ENCODE measurements at places on chromosomes 13 and 19. TPM values are rescaled to one million over a fixed set of nuclear protein-coding genes. Genes with fewer than 3 reads are reported as not detected.

TYROBP gene
- not detected for total RNA-seq

FLT1 gene
- total RNA-seq = 106 TPM

KIR2DL3 gene
- total RNA-seq = not detected

EPSTI1 gene
- total RNA-seq = 0.60 TPM

ADGRE1 gene
- not detected for total RNA-seq

DNA sequence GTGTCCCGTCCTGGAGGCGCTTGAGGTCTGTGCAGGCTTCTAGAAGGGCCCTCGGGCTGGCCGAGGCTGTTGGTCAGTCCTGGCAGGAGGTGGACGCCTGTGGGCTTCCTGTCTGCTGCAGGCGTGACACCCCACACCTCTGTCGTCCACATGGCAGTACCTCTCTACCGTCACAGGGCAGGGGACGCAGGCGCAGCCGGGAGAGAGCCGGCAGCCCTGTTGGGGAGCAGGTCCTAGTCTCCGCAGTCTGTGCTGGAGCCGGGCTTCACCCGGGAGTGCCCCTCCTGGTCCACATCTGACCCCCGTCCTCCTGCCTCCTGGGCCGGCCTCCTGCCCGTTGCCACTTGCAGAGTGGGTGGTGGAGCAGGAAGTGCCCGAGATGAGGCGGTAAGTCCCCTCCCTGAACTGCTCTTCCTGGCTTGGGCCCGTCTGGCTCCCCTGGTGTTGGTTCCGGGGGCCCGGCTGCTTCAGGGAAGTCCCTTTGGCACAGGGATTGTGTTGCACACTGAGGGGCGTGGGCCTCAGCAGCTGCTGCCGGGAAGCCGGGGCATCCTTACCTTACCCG is 106.0 kb downstream of the KDM4B start:
- DNase-seq = no peak

DNA sequence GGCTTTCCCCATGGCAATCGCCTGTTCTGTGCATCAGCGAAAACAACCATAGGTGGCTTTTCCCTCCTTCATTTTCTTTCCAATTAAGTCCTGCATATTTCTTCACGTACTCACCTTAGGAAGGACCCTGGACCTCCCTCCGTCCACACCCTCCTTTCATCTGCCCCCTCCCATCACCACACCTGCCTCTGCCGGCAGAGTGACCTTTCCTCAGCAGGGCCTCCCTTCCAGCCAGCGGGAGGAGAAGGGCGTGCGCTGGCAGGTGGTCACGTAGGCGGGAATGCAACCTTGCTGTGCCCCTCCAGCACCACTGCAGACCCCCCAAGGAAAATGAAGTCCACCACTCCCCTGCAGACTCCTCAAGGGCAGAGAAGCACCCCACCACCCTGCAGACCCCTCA is 61.1 kb downstream of the GSX1 start:
- no peak for DNase-seq

DNA sequence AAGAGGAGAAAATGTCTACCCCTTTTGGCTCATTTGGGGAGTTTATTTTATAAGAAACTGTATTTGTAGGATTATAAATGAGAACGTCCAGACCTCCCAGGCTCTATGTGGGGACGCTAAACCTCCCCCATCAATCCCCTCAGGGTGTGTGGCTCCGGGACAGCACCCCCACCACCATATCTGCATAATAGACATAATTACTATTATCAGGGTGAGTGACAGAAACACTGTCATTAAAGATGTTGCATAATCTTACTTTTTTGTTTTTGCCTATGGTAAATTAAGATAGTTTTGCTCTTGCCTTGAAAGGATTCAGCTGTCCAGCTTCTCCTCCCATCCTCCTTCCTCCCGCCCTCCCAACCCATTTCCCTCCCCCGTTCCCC is 93.3 kb downstream of the NUFIP1 start:
- DNase-seq = no peak

GRCh38 chr19:3006075-3006767 is 22.9 kb downstream of the TLE2 start:
- no peak for DNase-seq

- no peak for DNase-seq
Measured at GRCh38 chr13:110246530-110246929, 60.4 kb downstream of the COL4A1 start.

Measured in HFFc6 (cell line).